D341Med (cell line): ENCODE measurements at places on chromosomes 7 and 10.

DNA sequence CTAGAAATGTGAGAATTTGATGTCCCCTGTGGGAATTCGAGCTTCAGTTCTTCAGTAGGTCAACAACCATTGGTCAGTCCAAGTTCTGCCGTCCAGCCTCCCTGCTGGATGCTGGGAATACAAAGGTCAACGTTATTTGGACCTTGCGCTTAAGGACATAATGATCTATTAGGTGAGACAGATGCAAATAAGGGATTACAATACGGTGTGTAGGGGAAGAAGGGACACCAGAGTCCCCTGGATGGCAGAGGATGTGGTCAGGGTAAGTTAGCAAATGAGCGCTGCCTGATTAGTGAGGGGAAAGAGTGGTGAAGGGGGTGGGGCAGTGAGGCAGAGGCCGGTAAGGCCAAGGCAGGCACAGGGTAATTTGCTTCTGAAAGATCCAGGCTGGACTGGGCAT, 16.2 kb downstream of the CCNY start:
- no peak for DNase-seq

- no peak for DNase-seq
Observed at GRCh38 chr7:74455928-74456327, 2.2 kb downstream of the GTF2IRD1 start.

- peak; percentile 33 for DNase-seq
Observed at GRCh38 chr10:101783736-101784118, 481 bp upstream of the NPM3 start.

GRCh38 chr7:157678501-157678900, 341.7 kb downstream of the DNAJB6 start:
- DNase-seq: no peak

DNA sequence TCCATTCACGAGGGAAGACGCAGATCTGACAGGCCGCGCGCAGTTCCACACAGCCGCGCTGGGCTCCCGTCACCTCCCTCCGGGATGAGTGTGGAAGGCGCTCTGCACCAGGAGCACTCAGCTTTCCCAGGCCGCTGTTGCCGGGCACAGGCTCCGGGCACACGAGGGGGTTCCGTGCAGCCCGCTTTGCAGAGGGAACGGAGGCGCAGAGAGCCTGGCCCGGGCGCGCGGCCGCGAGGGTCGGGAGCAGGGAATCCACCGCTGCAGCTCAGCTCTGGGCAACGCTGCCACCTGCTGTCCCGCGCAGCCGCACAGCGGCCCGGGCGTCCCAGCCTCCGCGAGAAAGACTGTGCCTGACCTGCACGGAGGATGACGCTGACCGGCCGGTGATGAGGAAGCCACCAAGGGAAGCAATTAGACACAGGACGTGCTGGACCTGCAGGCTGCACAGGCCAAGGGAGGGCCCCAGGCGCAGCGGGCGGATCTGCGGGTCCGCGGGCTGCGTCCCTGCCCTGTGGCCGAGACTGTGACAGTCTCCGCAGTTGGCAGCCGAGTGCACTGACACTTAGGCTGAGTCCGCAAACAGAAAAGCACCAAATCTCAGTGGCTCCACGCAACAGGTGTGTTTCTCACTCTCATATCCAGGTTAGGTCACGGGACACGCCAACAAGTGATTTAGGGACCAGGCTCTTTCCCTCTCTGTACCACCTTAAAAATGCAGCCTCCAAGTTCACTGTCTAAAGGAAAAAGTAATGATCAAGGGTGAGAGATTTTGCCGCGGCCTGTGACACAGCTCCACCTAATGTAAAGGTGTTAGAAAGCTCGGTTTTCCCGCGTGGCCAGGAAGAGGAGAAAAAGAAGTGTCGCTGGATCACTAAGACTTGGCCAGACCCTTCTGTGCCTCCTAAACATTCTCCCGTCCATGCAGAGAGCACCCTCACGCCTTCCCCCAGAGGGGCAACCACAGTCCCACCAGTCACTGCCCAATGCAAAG, 94.5 kb downstream of the SEC61G start:
- DNase-seq: peak; percentile 94

DNA sequence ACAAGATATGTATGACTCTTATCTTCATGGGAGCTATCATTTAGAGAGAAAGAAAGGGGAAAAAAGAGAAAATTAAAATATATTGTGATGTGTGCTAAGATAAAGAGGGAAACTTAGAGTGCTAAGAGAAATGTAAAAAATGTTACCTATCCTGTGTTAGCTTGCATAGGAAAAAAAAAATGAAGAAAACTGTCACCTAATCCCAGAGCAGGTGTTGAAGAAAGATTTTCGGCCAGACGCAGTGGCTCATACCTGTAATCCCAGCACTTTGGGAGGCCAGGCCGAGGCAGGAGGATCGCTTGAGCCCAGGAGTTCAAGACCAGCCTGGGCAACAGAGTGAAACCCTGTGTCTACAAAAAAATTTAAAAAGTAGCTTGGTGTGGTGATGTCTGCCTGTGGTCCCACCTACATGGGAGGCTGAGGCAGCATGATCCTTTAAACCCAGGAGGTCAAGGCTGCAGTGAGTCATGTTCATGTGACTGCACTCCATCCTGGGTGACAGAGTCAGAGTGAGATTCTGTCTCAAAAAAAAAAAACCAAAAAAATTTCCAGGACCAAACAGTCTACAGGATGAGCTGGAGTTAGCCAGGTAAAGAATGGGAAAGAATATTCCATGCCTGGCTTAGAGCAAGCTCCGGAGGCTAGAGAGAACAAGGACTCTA, 2.4 kb upstream of the MKLN1 start:
- DNase-seq: no peak

GRCh38 chr7:38257350-38257677, 16.1 kb downstream of the TARP start:
- DNase-seq: no peak

GRCh38 chr10:46310851-46311250, 24.1 kb downstream of the ANTXRL start:
- DNase-seq: no peak

- no peak for DNase-seq
Observed at GRCh38 chr10:25046641-25047040, 30.2 kb downstream of the THNSL1 start.
